ENCODE measurements at places on chromosomes 16 and 17.

GRCh38 chr17:75350706-75351105, 54.8 kb downstream of the GRB2 start:
- DNase-seq: no peak

DNA sequence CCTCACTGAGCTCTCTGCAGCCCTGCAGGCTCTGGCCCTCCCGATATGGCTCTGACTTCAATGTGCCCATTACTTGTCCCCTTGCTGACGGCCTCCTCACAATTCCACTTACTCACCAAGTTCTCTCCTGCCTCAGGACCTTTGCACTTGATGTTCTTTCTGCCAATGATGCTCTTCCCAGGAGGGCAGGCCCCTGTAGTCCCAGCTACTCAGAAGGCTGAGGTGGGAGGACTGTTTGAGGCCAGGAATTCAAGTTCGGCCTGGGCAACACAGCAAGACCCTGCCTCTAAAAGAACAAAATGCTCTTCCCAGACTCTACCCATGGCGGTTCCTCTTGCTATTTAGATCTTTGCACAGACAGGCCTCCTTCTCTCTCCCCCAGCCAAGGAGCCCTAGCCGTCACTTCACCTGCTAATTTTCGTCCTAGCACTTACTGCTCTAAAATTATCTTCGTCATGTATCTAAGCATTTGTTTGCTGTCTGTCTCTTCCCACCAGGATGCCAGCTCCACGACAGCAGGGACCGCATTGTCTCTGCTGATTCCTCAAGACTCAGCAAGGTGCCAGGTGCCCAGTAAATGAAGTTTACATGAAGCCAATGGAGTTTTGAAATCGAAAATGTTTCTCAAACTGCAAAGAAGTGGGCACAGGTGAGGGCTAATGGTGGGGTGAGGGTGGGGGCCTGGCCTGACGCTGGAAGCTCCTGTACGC, 626 bp upstream of the RAI1 start:
- no peak for DNase-seq

DNA sequence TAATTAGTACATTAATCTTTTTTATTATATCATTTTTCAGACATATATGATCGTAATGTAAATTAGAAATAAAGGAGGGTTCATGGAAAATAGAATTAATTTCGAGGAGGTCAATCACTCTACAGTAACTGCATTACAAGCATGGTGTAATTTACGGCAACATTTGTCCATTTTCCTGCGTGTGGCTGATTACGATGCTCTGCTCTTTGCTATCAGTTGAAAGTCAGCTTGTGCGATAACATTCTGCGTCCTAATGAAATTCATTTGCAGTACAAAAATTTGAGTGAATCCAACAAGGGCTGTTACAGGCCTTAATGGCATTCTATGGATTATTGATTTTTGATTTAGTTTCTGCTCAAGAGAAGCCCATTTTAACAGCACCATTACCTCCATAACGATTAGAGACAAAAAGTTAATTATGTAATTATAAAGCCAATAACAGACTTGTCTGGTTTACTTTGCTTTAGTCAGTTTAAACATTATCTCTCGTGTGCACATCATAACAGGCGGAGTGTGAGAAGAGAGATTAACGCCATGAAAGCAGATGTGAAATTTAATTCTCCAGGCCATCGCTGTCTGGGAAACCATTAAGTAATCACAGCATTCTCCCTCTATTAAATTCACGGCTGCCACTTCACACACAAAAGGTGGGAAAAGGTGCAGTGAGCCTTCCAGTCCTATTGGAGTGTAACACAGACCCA, 256.4 kb upstream of the IRX3 start:
- DNase-seq: no peak

DNA sequence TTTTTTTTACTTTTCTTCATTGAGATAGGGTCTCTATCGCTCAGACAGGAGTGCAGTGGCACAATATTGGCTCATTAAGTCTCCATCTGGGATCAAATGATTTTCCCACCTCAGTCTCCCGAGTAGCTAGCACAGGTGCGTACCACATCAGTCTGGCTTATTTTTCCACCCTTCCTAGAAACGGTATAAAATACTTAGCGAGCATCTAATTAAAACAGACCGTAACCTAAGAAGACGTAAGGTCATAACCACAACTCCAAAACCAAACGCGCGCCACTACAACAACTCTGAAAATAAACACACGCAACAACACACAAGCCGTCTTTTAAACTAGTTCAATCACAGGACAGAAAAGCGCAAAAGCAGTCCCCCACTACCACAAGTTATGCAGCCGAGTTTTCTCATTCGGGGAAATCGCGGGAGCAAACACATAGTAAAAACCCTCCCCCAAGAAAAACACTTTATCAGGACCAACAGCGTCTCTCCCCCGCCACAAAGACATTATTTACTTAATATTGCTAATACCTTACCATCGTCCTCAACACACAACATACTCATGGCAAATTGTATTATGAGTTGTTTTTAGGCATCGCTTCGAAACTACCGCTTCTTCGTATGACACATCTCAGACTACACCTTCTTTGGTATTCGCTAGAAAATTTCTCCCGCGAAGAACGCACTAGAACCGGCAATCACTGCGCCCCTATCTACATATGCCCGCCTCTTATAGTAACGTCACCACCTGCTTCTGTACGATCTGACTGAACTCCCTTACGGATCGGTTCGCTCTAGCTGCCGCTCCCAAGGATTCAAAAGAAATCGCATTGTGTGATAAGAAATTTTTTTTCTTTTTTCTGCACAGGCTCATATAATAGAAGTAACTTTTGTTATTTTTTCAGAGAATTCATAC, 32.8 kb downstream of the TEX14 start:
- peak; percentile 91 for DNase-seq

GRCh38 chr16:80019395-80019794, 418.9 kb upstream of the MAF start:
- DNase-seq: no peak

DNA sequence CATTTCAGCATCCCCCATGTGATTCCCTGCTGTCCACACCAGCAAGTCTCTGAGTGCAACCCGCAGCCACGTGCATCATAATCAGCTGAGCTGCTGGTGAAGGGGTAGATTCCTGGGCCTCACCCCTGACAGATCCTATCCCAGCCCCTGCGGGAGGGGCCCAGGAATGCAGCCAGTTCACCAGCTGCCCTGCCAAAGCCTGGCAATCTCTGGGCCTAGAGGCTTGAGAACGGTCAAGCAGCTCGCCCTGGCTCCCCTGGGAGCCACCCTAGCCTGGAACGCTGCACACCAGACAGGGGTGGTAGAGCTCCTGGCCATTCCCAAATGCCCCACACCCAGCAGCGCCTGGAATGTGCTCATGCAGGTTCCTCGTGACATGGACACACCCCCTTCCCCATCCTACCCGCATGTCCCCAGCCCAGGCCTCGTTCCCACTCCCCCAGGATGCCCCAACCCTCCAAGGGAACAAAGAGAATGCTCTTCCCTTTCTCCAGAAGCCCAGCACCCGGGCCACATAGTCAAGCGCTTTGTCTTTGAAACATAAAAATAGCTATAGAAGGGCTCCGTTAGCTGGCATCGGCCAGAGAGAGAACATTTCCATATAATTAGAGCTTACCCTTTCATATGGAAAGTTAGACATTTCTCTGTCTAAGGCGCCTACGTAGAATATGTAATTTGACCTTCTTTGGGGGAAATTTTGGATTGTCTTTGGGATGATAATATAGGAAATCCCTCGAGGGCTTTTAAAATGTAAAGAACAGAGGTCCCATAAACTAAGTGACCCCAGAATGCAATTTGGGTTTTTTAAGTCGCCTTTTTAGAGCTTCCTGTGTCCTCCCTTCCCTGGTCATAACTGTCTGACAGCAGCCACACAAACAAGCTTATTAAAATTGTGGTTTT, 3.4 kb downstream of the CEP295NL start:
- DNase-seq: no peak

DNA sequence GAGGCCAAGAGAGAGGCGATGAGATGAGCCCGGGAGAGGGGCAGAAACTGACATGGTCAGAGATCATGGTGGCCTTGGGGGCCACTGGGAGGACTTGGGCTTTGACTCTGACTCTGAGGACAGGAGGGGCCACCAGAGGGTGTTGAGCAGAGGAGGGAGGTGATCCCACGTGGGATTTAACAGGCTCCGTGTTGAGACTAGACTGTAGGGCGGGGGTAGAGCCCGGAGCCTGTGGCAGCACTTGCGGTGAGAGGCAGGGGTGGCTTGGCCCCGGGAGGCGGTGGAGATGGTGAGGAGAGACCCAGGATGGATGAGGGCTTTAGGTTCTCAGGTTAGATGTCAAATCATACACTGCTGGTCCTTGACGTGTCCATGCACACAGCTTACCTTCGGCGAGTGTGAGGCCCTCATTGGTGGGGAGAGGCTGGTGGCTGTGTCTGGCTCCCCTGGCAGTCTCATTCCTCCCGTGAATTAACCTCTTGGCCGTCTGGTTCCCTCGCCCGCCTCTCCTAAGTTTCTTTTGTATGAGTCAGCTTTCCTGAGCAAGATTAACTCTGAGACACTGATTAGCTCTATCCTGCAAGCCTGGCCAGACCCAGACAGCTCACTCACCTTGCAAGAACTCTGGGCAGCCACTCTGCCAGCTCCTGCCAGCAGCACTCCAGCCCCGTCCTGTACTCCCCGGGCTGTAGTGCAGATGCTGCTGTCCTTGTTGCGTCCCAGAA, 39.7 kb downstream of the VPS35L start:
- DNase-seq: no peak

DNA sequence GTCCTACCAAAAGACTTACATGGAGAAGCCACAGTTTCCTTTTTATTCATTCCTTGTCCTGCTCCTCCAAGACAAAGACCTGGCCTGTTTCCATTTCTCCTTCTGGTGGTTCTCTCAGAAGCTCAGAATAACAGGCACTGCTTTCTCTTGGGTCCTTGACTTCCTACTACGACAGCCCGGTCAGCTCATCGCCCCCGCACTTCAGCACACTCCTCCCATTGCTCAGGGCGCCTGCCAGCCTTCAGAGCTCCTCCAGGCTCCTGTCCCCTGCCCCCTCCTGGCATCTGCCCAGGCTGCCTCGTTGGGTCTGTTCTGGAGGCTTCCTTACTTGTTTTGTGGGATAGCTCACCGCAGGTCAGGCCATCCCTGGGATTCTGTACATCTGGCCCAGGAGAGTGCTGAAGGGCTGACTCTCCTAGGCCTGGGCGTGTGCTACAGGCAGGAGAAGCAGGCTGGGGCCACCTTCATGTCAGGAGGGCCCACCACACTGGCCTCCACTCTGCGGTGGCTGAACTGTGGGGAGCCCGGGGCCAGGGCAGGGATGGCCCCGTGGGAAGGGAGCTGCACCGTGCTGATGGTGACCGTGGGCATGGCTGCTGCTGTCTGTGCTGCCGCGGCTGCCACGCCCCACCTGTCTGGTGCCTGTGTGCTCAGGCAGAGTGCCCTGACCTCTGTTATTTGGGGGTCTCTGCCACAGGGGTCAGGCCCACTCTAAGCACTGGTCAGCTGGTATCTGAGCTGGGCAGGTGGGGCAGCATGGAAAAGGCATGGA, 17.7 kb downstream of the TCF25 start:
- no peak for DNase-seq

DNA sequence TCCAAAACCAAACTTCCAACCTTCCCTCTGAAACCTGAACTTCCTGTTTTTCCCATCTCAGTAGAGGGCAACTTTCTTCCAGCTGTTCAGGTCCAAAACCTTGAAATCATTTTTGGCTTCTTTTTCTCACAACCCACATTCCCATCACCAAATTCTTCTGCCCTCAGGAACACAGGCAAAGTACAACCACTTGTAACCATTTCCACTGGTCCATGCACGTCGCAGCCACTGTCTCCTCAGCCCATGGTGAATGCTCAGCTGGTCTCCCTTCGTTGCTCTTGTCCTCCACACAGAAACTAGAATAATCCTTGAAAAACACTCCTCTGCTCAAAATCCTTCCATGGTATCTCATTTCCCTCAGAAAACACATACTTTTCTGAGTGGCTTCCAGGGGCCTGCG, 3.7 kb upstream of the ADAT1 start:
- DNase-seq: no peak

DNA sequence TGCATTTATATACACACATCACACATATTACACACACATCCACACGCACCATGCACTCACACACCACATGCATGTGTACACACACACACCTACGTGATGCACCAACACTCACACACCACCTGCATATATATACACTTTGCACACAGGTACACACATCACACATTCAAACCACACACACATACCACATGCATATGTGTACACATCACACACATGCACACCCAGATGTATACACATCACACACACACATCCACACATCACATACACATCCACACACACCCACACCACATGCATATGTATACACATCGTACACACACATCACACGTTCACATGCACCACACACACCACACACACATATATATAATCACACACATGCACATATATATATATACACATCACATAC, 281.8 kb downstream of the IRF8 start:
- no peak for DNase-seq

DNA sequence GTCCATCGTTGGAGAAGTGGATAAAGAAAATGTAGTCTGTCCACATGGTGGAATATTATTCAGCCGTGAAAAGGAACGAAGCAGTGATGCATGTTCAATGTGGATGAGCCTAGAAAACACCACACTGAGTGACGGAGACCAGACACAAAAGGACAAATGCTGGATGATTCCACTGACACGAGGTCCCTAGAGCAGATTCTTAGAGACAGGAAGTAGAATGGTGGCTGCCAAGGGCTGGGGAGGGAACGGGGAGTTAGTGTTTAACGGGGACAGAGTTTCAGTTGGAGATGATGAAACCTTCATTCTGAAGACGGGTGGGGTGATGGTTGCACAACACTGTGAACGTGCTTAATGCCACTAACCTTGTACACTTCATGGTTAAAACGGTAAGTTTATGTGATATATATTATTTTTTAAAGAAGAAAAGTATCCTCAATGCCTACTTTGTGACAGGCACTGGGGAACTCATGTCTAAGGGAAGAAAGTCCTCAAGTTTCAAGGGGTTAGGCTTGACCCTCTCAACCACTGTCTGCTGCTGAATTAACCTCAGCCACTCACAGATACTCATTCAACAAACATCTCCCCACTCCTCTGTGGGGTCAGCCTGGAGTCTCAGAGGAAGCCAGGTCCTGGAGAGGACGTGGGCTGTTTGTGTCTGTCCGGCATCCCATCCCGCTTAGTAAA, 17.6 kb downstream of the C16orf74 start:
- no peak for DNase-seq

DNA sequence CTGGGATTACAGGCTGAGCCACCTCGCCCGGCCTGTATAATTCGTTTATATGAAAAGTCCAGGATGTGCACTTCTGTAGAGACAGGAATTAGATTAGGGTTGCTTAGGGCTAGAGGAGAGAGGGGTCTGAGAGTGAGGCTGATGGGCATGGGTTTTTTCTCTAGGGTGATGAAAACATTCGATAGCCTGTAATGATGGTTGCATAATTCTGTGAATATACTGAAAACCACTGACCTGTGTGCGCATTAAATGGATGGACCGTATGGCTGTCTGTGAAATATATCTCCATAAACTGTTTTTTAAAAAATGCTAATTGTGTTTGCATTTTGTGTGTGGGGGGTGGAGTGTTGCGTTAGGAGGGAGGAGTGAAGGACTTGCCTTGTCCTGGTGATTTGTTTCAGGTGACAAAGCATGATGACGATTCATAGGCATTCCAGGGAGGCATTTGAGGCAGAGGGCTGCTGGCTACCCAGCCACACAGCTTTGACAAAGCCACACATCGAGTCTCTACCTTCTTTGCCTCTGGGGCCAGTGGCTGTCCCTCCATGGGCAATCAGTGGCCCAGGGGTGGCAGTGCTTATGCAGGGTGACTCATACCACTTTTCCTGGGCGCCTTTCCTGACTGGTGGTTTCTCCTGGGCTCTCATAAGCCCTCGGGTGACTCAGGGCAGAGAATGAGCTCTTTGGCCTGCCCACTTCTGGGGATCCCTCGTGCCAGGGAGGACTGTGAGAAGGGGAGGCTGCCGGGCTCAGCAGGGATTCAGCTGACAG, 148.5 kb upstream of the WSCD1 start:
- no peak for DNase-seq

Measured in CD4-positive, alpha-beta T cell treated with Interleukin-10 for 1 hour (primary cell).